Central memory CD4-positive, alpha-beta T cell (primary cell): ENCODE measurements at places on chromosomes 4 and X.
A peak's percentile ranks its signal among the peaks of the same experiment; 100 is the strongest.

- DNase-seq, result no peak
These were observed 21.8 kb downstream of the WDR1 start for GRCh38 chr4:10094841-10095240.

DNA sequence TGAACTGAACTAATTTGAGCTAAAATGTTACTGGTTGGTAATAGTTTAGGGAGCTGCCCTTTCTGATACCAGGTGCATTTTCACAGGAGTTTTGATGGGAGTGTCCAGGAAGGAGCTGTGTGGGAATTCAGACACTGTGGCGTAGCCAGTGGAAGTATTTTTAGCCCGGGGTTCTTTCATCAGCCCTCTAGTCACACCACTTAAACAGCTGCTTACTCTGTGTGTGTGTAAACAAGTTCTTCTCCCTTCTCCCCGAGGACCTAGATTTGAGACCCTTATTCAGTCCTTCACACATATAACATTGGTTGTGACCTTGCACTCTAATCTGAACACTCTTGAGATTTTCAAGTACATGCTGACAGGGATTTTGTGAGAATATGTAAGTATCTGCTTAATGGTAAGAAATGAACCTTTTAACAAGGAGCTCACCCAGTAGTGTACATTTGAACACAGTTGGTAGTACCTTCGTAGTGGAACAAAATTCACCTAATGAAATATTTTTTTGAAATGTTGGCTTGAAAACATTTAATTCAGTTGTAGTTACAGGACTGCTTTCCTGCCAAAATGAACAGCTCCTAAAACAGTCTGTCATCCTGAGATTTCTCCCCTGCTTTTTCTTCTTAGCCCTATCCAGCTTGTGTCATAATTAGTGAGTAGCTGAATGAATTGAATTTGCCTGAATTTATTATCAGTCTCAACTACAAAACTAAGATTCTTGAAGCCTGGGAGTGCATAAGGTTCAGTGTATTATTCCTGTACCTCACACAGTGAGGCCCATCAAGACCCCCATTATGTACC, 61.8 kb downstream of the BMPR1B start:
- no peak for DNase-seq

DNA sequence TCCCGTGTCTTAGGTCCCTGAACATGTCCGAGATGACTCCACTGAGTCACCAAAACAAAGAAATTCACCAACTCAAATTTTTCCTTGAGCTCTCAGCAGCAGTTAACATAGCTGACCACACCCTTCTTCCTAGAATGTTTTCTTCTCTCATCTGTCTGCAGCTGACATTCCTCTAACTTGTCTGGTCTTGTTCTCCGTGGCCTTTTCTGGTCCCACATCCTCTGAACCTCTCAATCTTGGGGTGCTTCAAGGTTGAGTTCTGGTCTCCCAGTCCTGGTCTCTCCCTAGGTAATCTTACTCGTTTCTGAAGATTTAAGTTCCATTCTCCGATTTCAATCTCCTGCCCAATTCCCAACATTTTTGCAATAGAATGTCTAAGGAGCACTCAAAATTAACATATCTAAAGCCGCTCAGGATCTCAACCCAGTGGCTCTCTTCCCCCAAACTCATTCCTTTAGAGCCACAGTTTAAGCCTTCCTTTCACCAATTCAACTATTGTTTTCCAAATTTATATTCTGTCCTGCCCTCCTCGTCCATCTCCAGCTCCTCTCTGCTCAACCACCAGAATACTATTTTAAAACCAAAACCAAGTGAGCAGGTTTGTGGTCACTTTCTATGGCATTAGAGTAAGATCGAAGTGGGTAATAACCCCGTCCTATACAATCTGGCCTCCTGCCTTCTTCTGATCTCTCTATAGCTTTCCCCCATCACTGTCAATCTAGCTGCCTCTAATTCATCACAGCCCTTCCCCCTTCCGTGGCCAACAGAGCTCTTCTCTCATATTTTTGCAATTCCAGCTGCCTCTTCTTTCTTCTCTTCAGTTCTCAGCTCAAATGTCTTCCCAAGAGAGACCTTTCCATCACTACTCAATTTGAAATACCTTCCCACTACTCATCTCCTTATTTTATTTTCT, 1.2 kb downstream of the TRIML2 start:
- DNase-seq, result no peak

DNA sequence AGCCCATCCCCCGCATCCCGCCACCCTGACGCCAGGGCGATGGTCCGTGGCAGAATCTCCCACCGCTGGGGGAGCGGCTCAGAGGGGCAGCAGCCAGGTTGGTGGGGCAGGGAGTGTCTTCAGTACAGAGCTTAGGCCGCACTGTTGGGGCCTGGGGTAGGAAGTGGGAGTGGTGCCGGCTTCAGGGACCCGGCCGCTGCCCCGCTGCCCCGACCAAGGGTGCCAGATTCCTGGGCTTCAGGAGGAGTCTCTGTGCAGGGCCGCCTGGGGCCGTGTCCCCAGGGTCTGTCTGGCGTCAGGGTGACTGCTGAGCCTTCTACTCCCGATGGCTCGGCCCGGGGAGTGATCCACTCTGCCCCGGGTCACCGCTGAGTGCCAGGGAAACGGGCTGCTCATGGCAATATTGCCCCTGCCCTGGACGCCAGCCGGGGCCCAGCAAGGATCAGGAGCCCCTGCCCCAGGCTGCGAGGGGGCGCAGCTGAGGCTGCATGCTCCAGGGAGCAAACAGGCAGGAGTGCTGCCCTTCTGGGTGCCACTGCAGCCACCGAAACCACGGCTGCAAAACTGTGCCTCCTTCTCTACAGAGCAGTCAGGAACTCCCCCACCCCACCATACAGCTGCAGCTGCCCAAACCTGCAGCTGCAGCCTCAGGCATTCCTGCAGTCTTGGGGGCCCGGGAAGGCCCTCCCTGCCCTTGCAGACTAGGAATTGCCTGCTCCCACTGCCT, 1206.1 kb downstream of the ARAP2 start:
- DNase-seq, result no peak

GRCh38 chrX:41889317-41890025, 33.9 kb downstream of the CASK start:
- DNase-seq, result no peak

DNA sequence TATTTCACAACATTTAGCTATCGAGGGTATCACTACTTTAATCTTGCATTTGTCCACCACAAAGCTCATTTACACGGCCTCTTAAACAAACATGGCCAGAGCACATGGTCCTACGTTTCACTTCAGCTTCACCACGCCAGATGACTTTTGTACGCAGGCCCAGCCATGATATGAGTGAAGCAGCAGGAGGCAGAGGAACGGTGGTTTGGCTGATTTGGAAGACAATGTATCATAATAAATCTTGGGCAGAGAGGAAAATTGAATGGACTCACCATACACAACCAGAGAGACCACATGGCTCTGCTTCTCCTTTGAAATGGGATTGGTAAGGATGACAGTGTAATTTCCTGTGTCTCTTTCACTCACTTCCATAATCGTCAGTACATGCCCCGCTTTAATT, 15.3 kb downstream of the KDR start:
- DNase-seq, result no peak

- peak; percentile 50 for DNase-seq
These were observed 34.6 kb downstream of the SEPTIN11 start for GRCh38 chr4:76984127-76984526.

GRCh38 chr4:151854731-151855130, 93.9 kb upstream of the GATB start:
- DNase-seq, result no peak

DNA sequence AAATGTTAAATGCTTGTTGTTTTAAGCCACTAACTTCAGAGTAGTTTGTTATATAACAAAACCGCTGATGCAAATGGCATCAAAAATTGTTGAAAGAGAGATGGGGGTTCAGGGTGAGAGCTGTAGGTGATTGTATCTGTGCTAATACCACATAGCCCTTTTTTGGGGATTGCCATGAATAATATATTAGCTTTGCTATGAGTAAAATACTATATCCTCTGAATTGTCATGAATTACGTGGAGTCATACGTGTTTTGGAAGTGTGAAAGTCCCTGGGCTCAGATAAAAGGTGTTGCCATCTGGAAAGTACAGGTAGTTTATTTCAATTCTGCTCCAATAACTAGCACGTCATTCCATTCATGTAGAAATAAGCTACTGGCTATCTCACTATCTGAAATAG, 30.6 kb downstream of the DYNLT3 start:
- DNase-seq, result no peak

DNA sequence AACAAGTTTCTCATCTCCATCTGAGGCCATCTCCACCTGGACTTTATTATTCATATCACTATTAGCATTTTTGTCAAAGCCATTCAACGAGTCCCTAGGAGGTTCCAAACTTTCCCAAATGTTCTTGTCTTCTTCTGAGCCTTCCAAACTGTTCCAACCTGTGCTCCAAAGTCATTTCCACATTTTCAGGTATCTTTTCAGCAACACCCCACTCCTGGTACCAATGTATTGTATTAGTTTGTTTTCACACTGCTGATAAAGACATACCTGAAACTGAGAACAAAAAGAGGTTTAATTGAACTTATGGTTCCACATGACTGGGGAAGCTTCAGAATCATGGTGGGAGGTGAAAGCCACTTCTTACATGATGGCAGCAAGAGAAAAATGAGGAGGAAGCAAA, 385.4 kb upstream of the GATB start:
- DNase-seq, result no peak

GRCh38 chr4:52856801-52857200, 5.3 kb upstream of the RASL11B start:
- no peak for DNase-seq

DNA sequence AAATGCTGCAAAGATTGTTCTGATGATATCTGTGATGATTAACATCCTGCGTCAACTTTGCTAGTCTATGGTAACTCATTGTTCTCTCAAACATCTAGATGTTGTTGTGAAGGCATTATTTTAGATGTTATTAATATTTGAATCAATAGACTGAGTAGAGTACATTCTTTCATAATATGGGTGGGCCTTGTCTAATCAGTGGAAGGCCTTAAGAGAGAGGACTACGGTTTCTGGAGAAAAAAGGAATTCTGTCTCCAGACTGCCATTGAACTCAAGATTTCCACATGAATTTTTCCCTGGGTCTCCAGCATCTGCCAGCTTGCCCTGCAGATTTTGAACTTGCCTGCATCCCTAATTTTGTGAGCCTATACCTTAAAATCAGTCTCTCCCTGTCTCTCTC, 2381.1 kb upstream of the AGA start:
- no peak for DNase-seq

GRCh38 chr4:86291180-86291579, 68.7 kb downstream of the MAPK10 start:
- DNase-seq, result no peak

- DNase-seq, result no peak
These were observed 29.0 kb downstream of the TMPRSS11B start for GRCh38 chr4:68216501-68216900.

GRCh38 chrX:16603822-16604221, 46.1 kb upstream of the S100G start:
- DNase-seq, result peak; percentile 12

DNA sequence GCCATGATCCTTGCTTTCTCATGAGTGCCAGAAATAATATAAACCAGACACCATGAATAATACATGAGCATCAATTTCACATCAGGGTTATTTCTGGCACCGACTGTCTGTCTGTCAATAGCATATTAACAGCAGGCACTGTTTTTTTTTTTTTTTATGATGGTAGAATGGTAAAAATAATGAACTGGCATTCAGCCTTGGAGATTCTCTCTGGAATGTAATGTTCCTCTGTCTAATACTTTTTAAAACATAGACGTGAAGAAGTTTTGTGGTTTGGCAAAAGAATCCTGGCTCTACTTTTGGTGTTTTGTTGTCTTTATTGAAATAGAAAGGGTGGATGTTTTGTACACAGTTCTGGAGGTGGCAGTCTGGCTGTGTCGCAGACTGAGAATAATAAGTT, 874.6 kb upstream of the PRKX start:
- DNase-seq, result no peak

DNA sequence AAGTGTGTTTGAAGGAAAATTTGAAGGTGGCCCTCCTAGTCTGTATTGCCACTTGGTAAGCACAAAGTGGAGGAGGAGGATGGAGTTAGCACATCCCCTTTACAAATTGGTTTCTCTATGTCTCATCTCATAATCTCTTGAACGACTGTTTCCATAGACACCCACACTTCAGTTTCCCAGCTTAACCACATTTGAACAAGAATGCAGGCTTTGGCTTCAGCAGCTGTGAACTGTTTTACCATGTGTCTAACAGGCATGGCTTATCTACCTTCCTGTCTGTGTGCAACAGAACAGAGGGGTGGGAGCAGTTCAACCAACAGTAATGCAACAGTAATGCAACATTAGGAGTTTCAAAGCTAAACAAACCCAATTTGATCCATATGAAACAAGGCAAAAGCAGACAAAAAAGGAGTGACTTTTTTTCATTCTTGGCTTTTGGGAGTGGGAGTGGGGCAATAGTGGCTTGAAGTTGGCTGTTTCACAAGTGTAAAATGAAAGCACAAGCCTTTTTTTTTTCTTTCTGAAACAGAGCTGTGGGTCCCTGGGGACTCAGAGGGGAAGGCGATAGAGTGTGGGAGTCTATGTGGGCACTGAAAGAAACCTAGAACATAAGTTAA, 108.0 kb downstream of the ITM2A start:
- peak; percentile 77 for DNase-seq

DNA sequence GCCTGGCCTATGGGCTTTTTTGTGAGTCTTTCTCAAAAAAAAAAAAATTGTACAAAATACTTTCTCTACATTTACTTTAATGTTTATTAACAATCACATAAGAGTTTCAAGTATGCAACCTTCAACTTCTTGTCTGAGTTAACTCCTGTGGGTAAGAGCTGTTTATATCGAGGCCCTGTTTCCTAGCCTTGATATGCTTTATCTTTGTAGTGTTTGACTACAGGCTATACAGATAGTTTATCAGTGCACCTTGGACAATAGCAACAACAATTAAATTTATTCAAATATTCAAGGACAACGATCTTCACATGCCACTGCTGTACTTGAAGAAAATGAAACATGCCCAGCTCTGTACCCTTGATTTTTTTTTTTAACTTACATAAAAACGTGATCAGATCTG, 178.4 kb downstream of the ARHGAP10 start:
- DNase-seq, result no peak

- no peak for DNase-seq
These were observed 3.2 kb upstream of the FGF2 start for GRCh38 chr4:122823476-122823875.

- DNase-seq, result no peak
These were observed 575 bp downstream of the SLC25A6 start for GRCh38 chrX:1391370-1391706.
